ENCODE measurements at places on chromosomes 2 and 18. TPM values are rescaled to one million over a fixed set of nuclear protein-coding genes. Genes with fewer than 3 reads are reported as not detected.

Gene SERPINB12
- 0.34 TPM for total RNA-seq

Gene CASP8
- total RNA-seq, result 25.6 TPM

Gene PROKR1
- under 0.01 TPM for total RNA-seq

Gene GNAL
- total RNA-seq, result 17.1 TPM

Gene DSG4
- not detected for total RNA-seq

Gene LPIN2
- total RNA-seq, result 12.0 TPM

Gene CGREF1
- 1.0 TPM for total RNA-seq

Gene ATP6V1C2
- 0.68 TPM for total RNA-seq

Gene CDH20
- not detected for total RNA-seq

Gene SPRED2
- 6.8 TPM for total RNA-seq

Gene ABCG5
- total RNA-seq, result not detected

Gene IL1F10
- 0.34 TPM for total RNA-seq

Gene AGXT
- not detected for total RNA-seq

Gene LIMS4
- not detected for total RNA-seq

Gene RANBP2
- total RNA-seq, result 80.0 TPM
